ENCODE measurements at places on chromosomes 4 and X.

GRCh38 chr4:13722649-13723048 is 95.1 kb upstream of the BOD1L1 start:
- no peak for DNase-seq

DNA sequence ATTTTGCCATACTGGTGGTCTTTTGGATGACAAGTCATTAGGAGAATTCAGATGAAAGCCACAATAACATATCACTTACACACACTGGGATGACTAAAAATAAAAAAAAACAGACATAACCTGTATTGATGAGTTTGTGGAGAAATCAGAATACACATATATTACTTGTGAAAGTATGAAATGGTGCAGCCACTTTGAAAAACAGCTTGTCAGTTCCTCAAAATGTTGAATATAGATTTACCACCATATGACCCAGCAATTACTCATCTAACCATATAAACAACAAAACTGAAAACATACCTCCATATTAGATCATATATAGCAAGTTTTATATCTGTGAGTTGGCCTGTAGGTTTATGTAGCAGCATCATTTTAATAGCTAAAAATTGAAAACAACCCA is 608.7 kb downstream of the TLL1 start:
- no peak for DNase-seq

GRCh38 chr4:186693159-186693815 is 30.4 kb downstream of the FAT1 start:
- DNase-seq, result no peak

GRCh38 chrX:38293741-38294140 is 33.6 kb downstream of the RPGR start:
- no peak for DNase-seq

Data from esophagus squamous epithelium (tissue), 5 donors.